ENCODE measurements at places on chromosomes 6 and 20.

DNA sequence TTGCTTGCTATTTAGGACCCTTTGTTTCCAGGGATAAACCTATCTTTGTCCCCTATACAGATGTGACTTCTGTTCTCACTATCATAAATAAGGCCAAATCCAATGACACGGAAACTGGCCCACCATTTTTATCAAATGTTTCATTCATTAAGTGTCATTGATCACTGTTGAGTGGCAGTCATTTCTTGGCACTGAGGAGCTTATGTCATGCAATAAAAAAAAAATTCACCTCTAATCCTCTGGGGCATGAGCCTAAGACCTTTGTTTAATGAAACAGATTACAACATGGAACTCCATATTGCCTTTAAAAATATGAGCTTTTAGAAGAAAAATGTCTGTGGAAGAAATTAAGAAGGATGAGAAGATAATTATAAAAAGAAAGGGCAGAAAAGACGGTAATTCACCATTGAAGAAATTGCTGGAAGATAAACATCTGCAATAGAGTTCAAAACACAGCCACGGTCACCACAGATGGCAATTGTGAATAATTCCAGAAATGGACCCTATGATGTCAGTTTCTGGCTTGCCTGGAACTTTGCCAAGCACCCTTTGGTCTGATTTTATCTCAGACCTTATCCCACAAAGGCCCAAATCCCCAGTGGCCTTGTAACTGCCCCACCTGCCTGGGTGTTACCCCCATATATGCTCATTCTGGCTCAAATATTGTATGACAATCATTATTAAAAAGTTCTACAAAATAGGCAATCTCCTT, 91.1 kb downstream of the DST start:
- no peak for DNase-seq

DNA sequence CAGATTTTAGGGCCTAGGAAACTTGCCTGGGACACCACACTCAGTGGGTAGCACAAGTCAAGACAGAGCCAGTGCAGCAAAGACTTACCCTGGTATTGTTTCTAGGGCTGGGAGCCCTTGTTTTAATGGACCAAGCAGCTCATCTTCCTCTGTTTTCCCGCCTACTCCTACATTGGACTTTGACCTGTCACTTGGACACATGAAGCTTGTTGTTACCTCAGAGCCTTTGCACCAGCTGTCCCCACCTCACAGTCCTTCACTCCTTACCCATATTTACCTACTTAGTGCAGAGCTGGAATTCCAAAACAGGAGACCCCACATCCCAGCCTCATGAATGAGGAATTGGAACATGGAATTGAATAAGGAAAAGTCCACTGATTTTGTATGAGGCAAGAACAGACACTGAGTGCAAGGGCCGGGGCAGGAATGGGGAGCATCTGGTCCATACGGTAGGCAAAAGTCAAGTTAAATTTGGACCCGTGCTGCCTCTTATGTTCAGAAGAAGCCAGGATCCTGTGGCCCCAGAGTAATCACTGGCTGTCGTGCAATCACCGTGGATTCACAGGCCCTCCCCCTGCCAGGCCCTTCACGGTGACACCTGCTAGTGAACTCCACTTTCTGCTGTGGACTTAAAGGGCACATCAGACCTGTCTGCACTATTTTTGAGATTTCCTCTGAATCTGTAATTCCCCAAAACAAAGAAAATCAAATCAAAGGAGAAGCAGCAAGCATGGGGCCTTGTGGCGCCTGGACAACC, 236.9 kb upstream of the PMEPA1 start:
- no peak for DNase-seq

DNA sequence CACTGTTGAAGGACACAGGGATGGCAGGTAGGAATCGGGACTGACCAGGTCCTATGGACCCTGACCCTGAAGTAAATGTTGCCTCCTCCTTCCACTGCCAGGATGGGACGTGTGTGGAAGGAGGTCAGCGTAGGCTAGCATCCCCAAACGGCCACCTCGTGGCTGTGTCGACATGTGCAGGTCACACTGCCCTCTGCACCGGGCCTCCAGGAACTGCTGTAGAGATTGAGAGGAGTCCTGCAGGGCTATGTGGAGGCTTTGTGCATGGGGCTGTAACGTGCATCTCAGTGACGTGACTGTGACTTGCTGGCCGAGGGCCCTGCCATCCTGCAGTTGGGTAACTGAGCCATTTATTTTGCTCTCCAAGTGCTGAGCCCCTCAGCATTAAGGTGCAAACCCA, 149.5 kb downstream of the PHACTR3 start:
- DNase-seq: no peak

GRCh38 chr6:25769983-25770382, 15.4 kb downstream of the SLC17A4 start:
- DNase-seq: no peak

GRCh38 chr6:118335325-118335816, 212.7 kb upstream of the PLN start:
- DNase-seq: no peak

DNA sequence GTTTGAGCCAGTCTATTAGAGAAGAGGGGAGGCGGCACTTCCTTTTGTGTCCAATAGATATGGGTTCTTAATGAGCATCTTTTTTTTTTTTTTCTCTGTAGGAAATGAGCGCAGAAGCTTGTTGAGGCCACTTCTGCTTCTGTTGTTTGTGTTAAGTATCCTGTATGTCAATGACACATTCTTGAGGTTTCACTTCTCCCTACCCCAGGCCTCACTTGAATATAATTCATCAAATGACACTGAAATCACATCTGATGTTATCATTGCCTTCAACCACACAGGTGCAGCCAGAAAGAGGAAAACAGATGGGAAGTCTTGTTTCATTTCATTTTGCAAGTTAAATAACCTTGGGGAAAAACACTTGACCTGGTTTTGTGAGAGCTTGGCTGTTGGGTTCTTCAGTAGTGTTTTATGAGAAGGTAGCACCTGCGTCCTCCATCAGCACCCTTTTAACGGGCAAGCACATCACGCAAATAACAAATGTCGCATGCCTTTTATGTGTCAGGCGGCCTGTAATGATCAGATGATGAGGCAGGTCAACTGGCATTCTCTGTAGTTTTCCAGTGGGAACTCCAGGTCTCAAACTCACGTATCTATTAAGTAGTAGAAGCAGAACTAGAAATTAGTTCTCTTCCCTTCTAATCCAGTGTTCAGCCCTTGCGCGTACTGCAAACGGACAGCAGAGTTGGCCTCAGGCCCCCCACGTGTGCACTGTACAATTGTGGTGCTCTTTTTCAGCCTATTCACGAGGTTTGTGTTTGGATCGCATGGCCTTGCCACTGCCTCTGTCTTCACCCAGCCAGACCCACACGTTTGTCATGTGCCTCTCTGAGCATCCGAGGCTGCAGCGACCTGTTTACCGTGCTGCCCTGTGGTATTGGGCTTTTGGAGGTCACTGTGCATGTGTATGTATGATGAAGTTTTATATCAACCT, 23.5 kb downstream of the PLEKHG1 start:
- no peak for DNase-seq

DNA sequence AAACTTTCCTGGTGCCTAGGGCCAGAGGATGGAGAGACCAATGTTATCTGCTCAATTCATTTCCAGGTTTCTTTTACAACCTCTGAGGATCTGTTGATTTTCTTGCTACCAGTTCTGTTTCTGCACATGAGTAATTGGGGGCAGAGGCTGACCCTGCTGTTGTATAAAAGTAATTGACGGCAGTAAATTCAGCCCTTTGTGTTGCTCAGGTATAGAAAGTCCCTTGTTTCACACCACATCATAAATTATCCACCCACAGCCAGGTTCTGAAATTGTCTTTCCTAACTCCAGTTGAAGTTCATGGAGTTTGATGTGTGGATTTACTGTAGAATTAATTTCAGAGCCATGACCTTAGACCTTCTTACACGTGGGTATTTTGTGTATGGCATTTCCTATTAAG, 107.4 kb upstream of the GRIK2 start:
- no peak for DNase-seq

DNA sequence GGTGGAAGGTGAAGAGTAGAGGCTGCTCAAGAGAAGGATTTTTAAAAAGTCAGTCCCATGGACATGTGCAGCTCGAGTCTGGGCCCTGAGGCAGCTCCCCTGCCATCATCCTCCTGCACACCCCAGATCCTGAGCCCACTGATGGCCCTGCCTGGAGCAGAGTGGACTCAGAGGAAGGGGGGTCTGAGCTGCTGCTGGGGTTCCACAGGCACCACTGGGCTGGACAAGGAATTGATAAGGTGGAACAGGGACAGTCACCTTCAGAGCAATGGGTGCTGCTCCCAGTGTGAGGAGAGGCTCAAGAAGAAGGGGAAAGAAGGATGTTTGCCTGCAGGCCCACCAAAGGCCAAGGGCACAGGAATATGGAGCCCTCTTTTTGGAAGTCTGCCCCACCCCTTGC, 6.2 kb downstream of the ULBP2 start:
- no peak for DNase-seq

GRCh38 chr6:17057322-17057721, 44.5 kb upstream of the STMND1 start:
- DNase-seq: no peak

DNA sequence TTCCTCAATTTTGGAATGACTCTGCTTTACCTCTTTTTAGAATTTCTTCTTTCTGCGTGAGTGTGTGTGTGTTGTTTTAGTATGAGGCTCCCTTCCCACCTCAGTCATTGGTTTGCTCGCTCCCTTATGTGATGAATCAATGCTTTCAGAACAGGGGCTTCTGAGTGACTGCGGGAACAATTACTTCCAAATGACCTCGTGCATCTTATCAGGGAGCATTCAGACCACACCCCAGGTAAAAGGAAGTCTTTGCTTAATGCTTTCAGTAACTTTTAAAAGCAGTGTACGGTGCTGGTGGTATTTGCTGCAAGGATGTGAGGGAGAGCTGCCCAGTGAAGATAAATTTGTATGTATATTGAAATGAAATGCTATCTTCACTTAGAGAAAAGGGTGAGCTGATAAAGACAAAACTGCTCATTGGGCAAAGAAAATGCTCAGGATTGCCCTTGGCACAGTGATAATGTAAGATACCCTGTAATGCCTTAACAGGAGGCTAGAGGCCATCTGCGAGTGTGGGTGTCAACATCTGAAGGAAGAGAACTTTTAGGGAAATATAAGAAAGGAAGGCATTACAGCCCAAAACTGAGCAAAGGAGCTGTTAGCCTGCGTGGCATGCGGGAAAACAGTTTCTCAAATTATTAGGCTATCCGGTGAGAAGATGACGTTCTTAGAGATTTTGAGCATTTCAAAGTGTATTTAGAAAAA, at the start of gene MLIP:
MLIP (plus strand) TSS at position 103 of the 705 bp plus-strand sequence; CDS start at position 140, 37 bp downstream.
- no peak for DNase-seq

DNA sequence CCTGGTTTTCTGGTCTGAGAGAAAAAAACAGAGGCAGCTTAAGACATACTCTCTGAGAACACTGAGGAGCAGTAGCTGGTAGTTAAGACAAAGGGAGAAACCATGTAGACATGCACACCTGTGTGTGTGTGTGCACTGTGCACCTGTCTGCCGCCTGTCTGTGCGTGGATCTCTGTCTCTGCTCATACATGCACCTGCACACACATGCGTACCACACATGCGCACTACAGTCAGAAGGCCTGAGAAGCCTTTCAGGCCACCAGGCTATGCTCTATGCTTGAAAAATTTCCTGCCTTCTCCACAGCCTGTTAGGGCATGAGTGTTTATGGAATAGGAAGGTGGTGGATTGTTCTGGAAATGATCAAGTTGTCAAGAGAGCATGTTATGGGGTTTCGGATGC, 103.5 kb downstream of the CDH4 start:
- DNase-seq: no peak

- no peak for DNase-seq
Observed at GRCh38 chr6:104952911-104953399, 4.0 kb upstream of the LIN28B start.

- peak; percentile 69 for DNase-seq
Observed at GRCh38 chr20:63682384-63683139, 13.9 kb upstream of the TNFRSF6B start.

DNA sequence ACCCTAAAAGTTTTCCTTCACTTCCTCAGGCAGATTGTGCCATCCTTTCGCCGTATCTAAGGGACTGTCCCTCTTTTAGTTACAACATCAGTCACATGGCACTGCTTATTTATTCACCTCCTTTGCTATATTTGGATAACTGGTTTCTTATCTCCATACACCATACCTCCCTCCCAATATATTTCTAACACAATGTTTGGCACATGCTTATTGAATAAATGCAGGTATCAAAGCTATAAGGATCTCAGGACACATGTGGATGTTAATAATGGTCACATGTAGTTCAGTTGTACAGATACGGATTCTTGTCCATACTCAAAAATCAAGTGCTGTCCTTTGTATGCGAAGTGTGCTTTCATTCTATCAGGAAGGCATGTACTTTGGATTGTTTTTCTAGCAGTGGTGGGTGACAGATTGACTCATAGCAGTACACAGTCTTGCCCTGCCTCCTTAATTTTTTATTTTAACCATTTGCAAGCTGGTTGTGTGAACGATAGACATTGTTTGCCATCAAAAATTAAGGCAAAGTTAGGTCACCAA, 407.1 kb upstream of the RUNX2 start:
- DNase-seq: no peak

- DNase-seq: no peak
Observed at GRCh38 chr20:33866398-33867100, 55.4 kb downstream of the CHMP4B start.

GRCh38 chr6:97067045-97067444, 142.5 kb downstream of the KLHL32 start:
- DNase-seq: no peak

- DNase-seq: peak; percentile 83
Observed at GRCh38 chr20:20860078-20860806, 147.8 kb upstream of the RALGAPA2 start.

DNA sequence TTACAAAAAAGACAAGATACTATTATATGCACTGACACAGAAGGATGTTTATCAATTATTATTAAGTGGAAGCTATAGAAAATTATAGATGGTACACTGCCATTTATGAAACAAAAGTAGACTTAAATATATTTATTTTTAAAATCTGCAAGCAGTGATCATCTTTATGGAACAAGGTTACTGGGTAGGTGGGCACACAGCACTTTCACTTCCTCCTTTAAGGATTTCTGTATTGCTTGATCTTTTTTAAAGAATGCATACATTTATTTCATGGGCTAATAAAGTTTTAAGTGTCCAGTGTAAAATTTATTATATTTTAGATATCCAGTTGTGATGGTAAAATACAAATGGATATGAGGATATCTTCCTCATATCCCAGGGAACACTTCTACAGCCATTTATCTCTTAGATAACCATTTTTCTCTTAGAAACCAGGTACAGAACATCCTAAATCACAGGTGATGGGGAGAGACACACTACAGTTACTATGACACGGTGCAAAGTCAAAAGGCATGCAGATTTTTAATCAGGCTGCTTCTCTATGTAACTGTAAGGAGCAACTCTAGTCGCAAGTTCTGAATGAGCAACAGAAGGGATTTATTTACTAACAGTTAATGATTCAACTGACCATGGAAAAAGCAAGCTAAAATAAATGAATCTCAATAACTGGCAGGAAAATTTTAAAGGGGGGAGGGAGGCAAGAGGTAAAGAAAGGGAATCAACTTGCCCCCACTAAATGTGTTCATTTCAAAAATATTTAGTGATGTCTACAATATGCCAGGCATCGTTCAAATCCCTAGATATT, 2.2 kb downstream of the FBXL4 start:
- no peak for DNase-seq
